ENCODE measurements at places on chromosomes 1 and 21.

- DNase-seq = no peak
These were observed 60.6 kb downstream of the KCNAB2 start for GRCh38 chr1:6106321-6106731.

GRCh38 chr1:172332230-172332629 lies 88.3 kb upstream of the C1orf105 start:
- no peak for DNase-seq

DNA sequence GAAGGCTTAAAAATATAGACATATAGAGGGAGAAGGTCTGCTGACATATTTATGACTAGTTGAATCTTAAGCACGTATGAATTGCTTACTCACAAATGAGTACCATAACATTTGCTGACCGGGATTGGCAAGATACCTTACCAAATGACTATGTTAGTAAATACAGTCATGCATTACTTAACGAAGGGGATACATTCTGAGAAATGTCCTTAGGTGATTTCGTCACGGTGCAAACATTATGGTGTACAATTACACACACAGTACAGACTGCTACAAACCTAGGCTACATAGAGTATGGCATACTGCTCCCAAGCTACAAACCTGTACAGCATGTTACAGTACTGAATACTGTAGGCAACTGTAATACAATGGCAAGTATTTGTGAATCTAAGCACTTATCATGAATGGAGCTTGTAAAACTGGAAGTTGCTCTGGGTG lies 19.4 kb upstream of the UBE2U start:
- DNase-seq = no peak

DNA sequence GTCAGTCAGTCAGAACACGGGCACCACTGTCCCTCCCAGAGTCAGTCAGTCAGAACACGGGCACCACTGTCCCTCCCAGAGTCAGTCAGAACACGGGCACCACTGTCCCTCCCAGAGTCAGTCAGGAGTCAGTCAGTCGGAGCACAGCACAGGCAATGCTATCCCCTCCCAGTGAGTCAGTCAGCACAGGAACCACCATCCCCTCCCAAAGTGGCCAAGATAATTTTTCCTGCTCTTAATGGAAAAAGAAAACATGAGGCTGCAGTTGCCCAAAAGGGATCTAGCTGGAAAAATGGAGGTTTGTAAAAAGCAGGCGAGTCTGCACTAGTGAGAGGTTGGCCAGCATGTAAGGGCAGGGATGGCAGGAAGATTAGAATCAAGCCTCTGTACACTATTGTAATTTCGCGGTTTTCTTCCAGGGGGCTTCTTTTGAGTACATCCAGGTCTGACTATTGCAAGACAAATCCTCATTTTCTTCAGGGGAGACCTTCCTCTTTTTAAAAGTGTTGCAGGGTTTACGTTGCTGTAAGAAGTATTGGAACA lies 213.8 kb downstream of the SIPA1L2 start:
- DNase-seq = no peak

DNA sequence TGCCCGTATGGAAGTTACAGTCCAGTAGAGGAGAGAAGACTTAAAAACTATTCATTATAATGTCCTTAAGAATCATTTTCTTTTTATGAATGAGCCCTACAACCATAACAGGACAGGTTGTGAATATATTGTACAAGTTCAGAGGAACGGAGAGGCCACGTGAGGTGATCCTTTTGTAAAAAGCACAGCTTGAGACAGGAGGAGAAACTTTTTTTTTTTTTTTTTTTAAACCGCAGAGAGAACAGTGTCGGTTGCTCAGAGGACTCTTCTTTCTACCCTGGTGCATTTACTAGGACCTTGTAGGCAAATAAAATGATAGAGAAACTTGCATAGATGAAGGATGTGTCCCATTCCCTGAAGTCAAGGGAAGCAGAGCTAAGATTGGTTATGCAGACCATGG lies 32.1 kb downstream of the DYRK1A start:
- DNase-seq = no peak
